MCF 10A (cell line): ENCODE measurements at places on chromosomes 5 and 9. TPM values are rescaled to one million over a fixed set of nuclear protein-coding genes. Genes with fewer than 3 reads are reported as not detected.

PCDHGC5 gene
- total RNA-seq = 0.61 and 0.69 TPM in 2 replicates

PCDHB15 gene
- 0.91 and 1.2 TPM in 2 replicates for total RNA-seq

DNA sequence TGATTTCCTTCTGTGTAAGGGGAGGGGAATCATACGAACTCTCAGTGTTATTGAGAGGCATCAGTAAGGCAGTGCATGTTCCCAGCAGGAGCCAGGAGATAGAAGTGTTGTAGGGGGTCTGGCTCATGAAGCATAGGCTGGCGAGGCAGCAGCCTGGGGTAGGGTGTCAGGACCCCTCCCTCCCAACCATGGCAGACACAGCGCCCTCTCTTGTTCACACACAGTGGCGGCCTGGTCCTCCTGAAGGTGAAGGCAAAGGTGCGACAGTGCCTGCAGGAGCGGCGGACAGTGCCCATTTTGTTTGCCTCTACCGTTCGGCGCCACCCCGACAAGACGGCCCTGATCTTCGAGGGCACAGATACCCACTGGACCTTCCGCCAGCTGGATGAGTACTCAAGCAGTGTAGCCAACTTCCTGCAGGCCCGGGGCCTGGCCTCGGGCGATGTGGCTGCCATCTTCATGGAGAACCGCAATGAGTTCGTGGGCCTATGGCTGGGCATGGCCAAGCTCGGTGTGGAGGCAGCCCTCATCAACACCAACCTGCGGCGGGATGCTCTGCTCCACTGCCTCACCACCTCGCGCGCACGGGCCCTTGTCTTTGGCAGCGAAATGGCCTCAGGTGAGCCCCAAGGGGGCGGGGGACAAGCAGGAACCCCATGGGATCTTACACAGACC lies 4.7 kb downstream of the SLC27A4 start:
- no peak for DNase-seq
- peaks cover 61% of the 10 kb centered on the region for H3K36me3 ChIP-seq
- H3K27ac ChIP-seq = no peak overlapping the region
- H3K4me3 ChIP-seq = no peak overlapping the region
- no peaks in the 10 kb centered on the region for H3K27me3 ChIP-seq
- peaks cover 6% of the 10 kb centered on the region for H3K4me1 ChIP-seq

GRCh38 chr5:10701567-10702039 lies 59.4 kb downstream of the DAP start:
- peak; percentile 57 for DNase-seq
- no peaks in the 10 kb centered on the region for H3K27me3 ChIP-seq
